ENCODE measurements at places on chromosomes 13 and 19.

GRCh38 chr19:38721979-38722773, 22.1 kb downstream of the CAPN12 start:
- peak; percentile 87 for DNase-seq

DNA sequence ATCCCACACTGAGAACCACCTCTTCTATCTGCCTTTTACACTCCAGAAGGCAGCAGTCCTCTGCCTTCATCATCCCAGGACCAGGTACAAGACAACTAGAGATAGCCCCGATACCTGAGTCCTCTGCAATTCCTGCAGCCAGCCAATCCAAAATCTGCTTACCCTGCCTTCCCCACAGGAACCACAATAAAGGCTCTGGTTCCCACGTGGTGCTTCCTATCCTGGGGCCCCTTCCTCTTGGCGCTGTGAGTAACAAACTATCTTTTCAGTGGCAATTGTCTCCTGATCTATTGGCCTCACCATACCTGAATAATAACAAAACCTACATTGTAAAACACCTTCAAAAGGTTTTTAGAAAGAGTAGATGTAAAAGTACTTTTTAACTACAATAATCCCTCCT, 63.1 kb downstream of the ZDHHC20 start:
- DNase-seq = no peak

- DNase-seq = no peak
Observed at GRCh38 chr19:288911-289310, 2.3 kb downstream of the PLPP2 start.

GRCh38 chr13:42394361-42394708, 122.4 kb downstream of the AKAP11 start:
- DNase-seq = no peak

DNA sequence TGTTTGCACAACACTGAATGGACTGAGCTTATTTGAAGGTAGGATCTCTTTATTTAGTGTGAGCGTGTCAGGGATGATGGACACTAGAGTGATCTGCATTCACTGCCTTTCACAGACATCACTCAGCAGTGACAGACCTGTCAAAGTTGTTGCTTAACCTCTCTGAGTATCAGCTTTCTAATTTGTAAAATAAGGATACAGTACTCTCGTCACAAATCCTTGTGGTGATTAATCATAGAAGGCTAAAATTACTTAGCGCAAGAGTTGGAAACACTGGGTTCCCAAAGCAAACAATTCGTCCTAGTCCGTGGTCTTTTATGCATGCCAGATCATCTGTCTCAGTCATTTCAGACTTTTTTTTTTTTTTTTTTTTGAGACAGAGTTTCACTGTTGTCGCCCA, 16.6 kb downstream of the CARD8 start:
- no peak for DNase-seq

All from sciatic nerve (tissue), 2 donors.